ENCODE measurements at places on chromosomes 3 and 15.

DNA sequence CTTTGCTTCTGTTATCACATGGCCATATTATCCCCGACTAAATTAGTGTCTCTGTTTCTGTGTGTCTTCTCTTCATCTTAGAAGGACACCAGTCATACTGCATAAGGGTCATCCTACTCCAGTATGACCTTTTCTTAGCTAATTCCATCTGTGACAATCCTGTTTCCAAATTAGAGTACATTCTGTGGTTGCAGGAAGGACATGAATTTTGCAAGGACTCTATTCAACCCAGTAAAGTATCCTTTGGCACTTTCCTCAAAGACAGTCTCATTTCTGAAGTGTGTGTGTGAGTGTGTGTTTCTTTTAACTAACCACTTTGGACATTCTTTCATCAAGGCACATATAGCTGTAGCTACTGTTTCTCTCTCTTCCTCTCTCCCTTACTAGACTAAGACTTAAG, 15.2 kb upstream of the MME start:
- no peak for DNase-seq

GRCh38 chr15:32105258-32106241, 75.2 kb downstream of the CHRNA7 start:
- no peak for DNase-seq

- no peak for DNase-seq
These were observed 171.0 kb downstream of the TLE3 start for GRCh38 chr15:69926721-69927120.

DNA sequence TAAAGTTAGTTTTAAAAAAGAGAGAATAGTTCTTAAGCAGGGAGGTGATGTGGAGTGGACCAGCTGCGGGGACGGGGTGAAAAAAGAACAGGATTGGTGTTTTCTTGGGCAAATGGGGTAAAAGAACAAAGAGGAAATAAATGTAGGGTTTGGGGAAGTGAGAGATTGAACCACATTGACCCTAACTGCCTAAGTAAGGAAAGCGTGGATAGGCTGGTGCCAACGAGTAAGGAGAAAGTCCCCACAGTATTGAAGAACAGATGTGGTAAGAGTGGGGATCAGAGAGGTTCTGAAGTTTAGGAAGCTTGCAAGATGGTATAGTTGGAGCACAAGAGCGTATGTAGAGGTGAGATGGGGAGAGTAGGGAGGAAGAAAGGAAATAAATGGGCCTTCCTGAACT, 17.0 kb downstream of the IREB2 start:
- no peak for DNase-seq

DNA sequence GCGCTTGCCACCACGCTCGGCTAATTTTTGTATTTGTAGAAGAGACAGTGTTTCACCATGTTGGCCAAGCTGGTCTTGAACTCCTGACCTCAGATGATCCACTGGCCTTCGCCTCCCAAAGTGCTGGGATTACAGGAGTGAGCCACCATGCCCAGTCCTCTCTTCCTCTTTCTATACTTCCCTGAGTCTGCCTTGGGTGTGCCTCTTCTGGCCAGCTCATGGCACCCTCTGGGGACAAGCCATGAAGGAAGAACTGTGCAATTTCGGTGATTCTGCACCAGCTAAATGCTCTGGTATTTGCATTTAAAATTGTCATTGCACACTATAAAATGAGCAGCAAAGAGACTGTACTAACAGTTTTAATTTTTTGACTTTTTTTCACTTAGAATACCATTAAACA, 66.6 kb downstream of the IL20RB start:
- DNase-seq, result no peak

DNA sequence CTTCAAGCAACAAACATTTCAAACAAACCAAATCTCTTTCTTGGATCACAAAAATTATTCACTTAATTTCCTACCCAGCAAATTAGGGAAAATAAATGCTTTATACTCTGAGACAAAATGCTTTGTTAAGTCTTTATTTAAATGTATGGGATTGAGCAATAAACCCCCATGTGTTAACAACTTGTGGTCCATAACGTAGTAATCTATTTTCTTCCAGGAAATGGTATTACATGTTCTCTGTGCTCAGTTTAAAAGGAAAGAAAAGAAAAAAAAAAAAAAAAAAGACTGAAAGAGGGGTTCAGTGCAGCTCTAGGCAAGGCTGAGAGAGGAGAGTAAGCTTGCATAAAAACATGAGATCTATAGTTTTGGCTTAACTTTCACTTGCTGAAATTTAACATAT, 102.3 kb downstream of the PIK3CB start:
- no peak for DNase-seq

- no peak for DNase-seq
These were observed 67.5 kb downstream of the TMEM39A start for GRCh38 chr3:119395923-119396358.

DNA sequence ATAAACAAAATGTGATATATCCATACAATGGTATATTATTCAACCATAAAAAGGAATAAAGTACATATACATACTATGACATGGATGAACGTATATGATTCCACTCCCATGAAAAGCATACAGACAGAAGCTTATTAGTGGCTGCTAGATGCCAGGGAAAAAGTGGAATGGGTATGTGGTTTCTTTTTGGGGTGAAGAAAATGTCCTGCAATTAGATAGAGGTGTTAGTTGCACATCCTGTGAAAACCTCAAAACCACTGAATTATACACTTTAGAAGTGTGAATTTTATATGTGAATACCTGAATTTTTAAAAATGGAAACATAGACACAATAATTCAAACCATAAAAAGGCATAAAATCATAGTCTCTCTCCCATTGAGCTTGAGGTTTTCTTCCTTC, 11.2 kb downstream of the DENND6A start:
- no peak for DNase-seq

DNA sequence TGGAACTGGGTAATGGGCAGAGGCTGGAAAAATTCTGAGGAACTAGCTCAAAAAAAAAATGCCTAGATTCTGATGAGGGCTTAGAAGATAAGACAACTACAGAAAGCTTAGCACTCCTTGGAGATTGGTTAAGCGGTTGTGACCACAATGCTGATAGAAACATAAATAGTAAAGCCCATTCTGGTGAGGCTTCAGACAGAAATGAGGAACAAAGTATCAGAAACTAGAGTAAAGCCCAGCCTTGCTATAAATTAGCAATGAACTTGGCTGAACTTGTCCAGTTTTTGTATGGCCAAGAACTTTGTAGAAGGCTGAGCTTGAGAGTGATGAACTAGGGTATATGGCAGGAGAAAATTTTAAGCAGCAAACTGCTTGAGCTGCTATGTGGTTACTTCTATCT, 25.4 kb downstream of the GOLGB1 start:
- DNase-seq, result no peak

GRCh38 chr3:129313665-129314385, 35.2 kb downstream of the HMCES start:
- no peak for DNase-seq

DNA sequence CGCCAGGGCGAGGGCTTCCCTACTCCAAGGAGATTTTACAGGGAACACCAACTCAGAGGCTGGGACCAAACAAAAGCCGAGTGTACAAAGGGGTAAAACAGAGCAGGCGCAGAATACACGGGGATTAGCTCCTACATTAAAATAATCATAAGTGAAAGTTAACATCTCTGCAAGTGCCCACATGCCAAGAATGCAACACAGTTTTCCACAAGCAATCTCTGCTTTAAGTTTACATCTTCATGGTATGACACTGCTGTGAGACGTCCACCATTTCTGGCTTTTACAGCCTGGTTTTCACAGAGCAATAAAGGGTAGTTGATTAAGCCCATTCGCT, 500 bp upstream of the VGLL3 start:
- no peak for DNase-seq

DNA sequence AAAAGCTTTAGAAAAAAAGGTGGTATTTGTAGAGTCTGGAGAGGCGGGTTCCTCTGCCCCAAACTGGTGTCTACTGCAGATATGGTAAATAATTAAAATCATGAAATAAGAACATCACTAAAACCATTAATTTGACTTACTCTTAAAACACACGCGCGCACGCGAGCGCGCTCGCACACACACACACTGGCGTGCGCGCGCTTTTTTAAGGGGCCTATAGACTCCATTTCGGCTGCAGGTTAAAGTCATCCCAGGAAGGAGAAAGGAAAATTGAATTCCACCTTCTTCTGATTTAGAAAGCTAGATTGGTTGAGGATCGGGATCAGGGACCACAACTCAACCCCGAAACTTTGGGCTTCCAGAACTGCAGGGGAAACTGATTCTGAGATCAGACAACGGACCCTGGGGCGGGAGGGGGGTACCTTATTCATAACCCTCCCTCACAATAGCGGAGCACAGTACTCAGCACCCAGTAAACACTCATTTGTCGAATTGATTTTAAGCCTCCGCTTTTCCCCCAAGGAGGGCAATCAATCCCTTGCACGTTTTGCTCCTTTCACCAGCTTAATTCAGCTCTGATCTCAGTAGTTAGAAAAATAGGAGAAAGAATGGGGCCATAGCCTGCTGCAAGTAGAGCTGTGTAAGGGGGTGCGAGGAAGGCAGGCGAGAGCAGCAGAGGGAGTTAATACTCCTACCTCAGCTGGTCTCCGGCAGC, 509 bp upstream of the LRRC3B start:
- DNase-seq, result no peak

DNA sequence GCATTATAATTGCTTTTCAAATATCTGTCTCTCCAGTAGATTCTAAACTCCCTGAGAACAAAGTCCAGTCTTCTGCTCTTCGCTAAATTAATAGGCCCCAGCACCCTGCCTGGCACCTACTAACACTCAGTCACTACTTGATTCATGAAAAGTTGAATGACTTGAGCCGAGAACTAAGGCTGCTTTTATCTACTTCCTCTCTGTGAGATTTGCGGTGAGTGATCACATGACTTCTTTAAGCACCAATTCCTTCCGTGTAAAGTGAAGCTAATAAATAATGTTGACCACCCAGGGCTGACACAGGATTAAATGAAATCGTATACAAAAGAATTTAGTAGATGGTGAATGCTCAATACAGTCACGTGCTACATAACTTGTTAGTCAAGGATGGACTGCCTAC, 44.6 kb upstream of the PGPEP1L start:
- no peak for DNase-seq

GRCh38 chr15:83077491-83078230, 10.6 kb upstream of the BTBD1 start:
- no peak for DNase-seq

- peak; percentile 50 for DNase-seq
These were observed 16.9 kb downstream of the TCAIM start for GRCh38 chr3:44355362-44356033.

- peak; percentile 33 for DNase-seq
These were observed 8.8 kb upstream of the MAGI1 start for GRCh38 chr3:66047311-66048050.

DNA sequence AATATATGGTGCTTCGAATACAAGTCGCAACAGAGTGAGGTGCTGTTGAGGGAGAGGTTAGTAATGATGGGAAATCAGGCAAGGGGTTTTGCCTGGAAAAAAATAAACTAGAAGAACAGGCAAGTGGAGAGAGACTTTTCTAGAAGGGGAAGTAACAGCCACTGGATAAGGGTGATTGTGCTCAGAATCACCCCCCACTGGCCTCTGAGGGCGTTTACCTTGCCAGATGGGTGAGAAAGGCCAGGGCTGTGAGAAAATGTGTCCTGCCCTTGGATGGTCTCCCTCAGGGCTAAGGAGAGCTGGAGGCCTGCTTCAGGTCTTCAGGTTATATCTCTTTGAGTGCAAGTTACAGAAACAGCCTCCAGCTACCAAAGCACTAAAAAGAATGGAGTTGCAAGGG, 151.8 kb downstream of the MEX3B start:
- no peak for DNase-seq

- peak; percentile 42 for DNase-seq
These were observed 35.9 kb downstream of the EIF4E3 start for GRCh38 chr3:71689291-71689690.

DNA sequence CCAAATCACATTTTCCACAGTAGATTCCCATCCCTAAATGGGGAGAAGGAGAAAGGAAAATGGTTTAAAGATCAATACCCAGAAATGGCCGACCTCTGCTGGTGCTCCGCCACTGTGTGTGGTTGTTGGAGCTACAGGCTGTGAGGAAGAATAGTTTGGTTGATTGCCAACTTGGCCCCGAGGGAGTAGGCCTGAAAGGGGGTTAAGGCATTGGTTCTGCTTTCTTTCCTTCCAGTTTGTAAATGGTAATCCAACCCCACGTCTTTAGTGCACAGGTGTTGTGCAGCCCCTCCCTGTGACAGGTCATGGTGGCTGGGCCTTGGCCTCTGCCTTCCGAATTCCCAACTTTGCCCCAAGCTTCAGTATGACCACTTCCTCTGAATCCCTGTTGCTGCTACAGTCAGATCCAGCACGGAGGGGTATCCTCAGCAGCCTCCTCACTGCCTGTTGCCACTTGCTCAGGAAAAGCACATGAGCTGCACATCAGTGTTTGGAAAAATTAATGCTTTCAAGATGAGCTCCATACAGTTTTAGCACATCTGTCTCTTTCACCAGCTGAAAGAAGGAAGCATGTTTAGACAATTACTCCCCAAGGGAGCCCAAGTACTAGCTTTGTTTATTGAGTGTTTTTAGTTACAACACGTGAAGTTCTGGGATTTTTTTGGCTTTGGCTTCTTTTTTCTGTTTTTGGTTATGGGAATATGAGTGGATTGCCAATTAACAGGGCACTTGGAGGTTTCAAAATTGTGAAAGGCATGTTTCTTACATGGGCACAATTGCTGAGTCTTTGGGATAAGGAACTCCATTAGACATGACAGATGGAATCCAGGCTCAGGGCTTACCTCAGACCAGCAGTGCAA, 92.3 kb upstream of the ROPN1 start:
- no peak for DNase-seq

DNA sequence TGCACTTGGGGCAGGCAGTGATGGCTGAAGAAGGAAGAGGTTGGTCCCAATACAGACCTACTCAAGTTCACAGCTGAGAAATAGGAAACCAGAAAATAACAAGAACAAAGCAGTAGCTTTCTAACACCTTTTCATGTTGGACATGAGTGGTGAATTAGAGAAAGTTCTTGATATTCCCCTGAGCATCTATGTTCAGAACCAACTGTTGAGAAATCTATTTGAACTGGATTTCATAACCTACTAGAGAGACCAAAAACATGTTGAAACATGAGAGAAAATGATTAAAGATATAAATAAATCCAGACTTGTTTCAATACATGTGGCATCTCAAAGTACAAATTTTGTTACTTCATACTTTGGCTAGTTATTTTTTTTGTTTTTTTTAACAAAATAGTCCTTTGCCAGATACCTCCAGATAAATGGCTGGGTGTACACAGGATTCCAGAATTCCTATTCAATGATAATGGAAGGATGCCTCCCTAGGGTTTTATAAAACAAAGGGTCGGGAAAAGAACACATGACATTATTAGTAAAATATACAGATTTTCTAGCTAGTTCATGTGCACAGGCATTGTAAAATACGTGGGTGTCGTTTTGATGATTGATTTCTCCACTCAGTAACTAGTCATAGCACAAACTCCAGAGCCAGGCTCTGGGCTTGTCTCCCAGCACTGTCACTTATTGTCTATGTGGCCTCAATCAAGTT, 34.4 kb upstream of the TNFSF10 start:
- peak; percentile 38 for DNase-seq

- no peak for DNase-seq
These were observed 452.9 kb upstream of the NECTIN3 start for GRCh38 chr3:110618512-110619226.

GRCh38 chr3:56188201-56188600, 280.1 kb downstream of the ERC2 start:
- DNase-seq, result no peak

GRCh38 chr3:116757315-116757714, 47.7 kb downstream of the TUSC7 start:
- DNase-seq, result no peak

Measured in RWPE1 (cell line).